ENCODE measurements at places on chromosomes 3 and 15.

GRCh38 chr15:78419367-78419766, 18.6 kb upstream of the IREB2 start:
- DNase-seq: no peak

DNA sequence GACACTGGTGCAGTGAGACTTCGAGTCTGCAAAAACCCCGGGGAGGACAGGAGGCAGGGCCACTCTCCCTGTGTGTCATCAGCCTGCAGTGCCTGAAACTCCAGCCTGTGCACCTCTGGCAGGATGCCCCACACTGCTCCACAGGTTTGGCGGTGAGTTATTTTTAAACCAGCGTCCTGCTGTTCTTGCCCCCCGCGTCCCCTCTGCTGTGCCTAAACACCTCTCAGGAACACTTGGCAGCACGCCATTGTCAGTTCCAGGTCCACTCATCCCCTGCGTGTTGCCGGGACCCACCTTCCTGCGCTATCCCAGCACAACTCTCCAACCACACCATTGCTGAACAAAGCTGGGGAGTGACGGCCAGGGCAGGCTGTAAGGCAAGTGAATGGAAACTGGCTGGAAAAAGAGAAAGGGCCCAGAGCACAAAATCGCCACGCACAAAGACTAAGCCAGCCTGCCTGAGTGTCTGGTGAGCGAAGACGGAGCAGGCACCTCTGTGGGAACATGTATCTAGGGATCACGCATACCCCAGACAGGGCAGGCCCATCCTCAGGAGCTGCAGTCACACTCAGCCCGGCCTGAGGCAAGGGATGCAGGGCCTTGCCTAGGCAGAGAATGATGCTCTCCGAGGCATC, 3.1 kb upstream of the PLA2G4F start:
- no peak for DNase-seq

DNA sequence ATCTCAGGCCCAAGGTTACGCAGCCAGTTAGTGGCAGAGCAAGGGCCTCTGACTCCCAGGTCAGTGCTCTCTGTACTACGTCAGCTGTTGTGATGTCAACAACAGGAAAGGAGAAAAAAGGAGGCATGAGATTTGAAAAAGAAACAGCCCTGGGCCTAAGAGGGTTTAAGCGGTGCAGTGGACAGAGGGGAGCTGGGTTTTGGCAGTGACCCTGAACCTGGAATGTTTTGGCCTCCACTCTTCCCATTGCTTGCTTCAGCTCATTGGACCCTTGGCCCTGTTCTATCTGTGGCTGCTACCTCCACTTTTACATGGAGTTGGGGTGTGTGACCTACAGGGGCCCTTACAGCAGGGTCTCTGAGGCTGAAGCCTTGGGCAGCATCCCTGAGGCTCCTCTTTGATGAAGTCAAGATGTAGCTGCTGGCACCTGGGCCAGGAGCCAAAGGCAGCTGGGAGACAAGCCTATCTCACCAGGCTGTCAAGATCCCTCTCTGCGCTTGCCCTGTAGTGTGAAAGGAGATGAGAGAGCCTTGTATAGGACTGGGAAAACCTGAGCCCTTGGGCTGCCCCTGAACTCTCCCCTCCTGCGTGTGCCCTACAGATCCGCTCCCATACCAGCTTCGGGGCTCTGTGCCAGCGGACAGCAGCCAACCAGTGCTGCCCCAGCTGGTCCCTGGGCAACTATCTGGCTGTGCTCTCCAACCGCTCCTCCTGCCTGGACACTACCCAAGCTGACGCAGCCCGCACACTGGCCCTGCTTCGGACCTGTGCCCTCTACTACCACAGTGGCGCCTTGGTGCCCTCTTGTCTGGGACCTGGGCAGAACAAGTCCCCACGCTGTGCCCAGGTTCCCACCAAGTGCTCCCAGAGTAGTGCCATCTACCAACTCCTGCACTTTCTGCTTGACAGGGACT, 8.7 kb downstream of the DISP2 start:
- DNase-seq: no peak

DNA sequence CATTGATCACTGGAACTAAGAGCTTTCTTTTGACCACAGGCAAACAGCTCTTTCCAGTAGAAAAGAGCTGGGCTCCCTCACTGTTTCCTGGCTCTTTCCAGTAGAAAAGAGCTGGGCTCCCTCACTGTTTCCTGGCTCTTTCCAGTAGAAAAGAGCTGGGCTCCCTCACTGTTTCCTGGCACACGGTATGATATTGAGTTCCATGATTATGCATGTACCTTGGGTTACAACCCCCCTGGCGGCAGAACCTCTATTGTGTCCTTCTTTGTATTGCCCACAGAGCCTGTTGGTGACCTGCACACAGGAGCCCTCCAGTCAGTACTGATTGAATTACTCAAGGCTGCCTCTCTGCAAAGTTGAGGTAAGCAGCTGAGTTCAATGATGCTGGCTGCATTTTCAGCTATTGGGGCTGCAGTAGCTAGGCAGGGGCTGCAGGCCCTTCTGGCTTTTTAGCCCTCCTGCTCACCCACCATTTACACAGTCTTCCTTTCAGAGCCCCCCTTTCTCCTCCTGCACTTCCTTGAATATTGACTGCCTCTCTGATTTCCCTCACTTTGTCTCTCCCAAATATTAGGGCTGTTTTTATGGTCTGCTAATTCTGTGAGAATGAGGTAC, 10.2 kb downstream of the ACKR2 start:
- DNase-seq: no peak

GRCh38 chr15:100553468-100553867, 24.7 kb upstream of the CERS3 start:
- DNase-seq: no peak

DNA sequence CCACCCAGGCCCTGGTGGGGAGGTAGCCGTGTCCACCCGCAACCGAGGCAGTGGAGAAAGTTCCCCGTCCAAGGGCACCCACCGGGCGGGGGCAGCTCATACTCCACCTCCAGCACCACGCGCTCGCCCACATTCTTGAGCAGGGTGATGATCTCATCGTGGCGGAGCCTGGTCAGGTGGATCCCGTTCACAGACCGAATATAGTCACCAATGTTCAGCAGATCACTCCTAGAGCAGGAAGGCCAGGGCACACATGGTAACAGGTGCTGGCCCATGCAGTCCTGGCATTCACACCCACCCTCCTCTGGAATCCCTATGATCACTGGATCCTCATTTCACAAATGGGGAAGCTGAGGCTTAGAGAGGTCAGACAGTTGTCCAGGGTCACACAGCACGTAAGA, 15.8 kb downstream of the GRIP2 start:
- DNase-seq: peak; percentile 63

DNA sequence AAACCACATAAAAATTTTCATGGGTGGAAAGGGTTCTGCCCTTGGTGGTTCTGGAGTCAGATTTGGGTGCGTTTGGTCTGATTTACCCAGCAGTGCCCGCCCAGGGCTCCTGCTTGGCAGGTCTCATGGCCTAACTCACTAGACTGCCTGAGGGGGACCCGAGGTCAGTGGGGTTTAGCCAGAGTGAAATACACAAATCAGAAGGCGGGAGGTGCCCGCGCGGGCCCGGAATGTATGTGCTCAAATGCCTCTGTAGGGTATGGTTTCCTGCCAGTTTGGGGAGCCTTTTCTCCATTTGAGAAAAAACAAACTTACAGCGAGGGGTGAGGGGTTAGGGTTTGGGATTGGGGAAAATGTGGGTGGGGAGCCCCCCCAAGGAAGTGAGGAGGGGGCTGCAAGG, 70.9 kb upstream of the POLG start:
- no peak for DNase-seq

- DNase-seq: no peak
Observed at GRCh38 chr3:12902181-12902999, 61.0 kb upstream of the RPL32 start.

DNA sequence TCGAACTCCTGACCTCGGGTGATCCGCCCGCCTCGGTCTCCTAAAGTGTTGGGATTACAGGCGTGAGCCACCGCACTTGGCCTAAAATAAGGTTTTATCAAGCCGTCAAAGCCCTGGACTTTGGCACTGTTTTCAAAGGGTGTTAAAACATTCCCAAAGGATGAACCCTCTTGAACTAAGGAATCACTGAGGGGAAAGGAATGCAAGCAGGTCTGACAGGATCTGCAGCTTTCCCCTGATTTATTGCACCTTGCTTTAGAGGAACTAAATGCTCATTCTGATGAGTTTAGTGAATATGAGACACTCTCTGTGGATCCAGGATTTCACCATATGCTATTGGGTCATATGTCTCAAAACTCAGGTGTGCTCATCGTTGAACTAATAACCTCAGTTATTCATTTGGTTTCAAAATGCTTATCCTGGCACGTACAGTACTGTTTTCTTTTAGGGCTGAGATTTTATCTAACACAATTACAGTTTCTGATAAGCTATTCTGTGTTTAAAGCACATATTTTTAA, 63.0 kb upstream of the TSC22D2 start:
- peak; percentile 98 for DNase-seq

GRCh38 chr3:9800529-9800928, 7.6 kb downstream of the ARPC4 start:
- DNase-seq: no peak

DNA sequence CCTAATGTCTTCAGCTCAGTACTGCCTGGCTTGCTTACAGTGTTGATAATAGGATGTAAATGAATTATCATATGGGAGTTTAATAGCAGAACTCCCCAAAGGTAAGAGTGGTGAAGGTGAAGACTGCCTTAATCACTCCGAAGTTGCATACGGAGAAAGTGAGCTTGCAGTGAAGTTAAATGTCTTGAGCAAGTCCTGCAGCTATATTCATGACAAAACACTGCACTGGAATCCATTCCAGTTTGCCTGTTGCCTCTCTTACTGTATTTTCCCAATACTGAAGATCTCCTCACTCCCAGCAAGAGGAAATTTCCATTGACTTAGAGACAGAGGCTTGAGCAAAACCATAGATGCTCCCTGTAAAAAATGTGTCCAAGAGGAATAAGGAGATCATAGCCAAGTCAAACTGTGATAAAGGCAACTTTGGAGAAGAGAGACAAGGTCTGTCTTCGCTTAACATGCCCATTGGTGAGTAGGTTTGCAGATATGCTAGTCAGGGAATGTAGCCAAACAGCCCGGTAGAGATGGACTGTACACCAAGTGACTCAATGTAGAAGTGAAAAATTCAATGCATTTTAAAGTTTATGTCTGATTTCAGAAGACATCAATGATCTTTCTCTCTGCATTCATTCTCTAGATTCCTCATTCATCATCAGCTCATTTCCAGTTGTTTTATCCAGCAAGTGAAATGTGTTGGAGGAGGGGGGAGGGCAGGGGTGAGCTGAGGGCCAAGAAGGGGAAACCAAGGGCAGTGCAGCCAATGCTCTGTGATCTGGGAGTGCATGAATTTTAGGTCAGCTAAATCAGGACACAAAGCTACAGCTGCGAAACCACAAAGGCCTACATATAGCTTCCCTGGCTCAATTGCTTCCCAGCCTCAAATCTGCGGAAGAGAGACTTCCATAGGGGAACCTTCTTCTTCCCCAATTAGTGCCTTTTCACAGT, 667.1 kb upstream of the NR2F2 start:
- peak; percentile 31 for DNase-seq

GRCh38 chr3:117743993-117744392, 1034.4 kb downstream of the TUSC7 start:
- no peak for DNase-seq

- DNase-seq: no peak
Observed at GRCh38 chr3:24512564-24513197, 18.0 kb upstream of the THRB start.

- DNase-seq: no peak
Observed at GRCh38 chr3:17407576-17407975, 334.9 kb downstream of the TBC1D5 start.

DNA sequence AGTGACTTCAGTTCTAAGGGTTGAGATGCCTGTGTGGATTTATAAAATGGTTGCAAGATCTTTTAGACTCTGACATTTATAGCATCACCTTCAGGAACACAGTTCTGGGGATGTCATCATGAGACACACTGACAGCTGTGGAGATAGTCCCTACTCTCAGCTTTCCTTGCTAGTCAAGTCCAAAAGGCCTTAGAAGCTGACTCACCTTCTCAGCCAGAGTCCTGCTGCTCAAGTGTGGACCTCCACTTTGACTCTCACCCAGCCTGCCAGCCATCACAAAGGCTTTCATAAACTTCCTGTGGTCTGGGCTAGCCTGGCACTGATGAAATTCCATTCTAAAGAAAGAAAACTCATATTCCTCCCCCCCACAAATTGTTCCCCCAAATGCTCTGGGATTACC, 44.8 kb downstream of the TMEM39A start:
- peak; percentile 60 for DNase-seq

DNA sequence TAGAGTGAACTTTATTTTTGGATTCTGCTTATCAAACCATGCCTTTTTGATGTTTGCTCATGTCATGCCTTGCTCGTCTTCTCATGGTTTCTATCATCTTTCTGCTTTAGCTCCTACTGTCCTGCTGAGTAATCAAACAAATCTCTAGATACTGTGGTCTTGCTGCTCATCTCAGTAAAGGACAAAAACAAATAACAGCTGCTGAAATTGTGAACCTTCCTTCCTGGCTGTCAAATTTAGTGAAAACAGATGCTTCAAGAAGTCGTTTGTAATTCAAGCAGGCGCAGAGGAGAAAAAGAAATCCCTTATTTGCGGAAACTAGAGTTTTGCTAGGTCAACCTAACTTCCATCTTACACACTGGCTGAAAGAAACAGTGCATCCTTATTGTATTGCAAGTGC, 616.1 kb upstream of the ALCAM start:
- DNase-seq: no peak

DNA sequence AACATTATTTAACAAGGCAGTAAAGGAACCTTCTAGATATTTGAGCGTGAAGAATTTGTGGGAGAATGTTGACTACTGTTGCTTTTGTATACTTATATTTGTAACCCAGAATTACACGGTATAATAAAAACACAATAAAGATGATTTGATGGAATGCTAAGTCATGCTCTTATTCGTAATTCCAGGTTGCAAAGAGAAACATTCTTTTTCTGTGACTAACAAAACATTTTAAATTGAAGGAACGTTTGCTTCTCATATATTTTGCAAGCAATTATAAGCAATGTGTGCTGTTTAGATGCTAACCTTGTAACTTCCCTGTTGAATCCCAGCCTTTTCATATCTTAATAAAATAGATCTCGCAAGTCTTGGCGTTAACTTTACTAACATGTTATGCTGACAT, 124.4 kb upstream of the CGNL1 start:
- no peak for DNase-seq

GRCh38 chr3:122919291-122919610, 108.3 kb downstream of the SEMA5B start:
- DNase-seq: no peak

DNA sequence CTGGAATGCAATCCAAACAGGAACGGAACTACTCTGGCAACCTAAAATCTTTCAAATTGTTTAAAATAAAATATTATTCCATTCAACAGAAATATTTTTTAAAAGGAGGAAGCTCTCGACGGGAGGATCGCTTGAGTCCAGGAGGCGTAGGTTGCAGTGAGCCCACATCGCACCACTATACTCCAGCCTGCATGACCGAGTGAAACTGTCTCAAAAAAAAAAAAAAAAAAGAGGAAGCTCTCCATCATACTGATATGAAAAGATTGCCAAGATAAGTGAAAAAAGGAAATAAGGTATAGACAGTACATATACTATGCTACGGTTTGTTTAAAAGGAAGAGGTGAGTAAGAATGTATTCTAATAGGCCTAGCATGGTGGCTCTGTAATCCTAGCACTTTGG, 3.6 kb downstream of the RAD18 start:
- no peak for DNase-seq

GRCh38 chr3:53312832-53313231, 34.5 kb downstream of the DCP1A start:
- DNase-seq: no peak

All from NCI-H226 (cell line).